SHP77 treated with DMSO at 0.1 percent for 48 hours (cell line): ENCODE measurements at places on chromosomes 6 and 20.

GRCh38 chr6:139058029-139058428 is 29.5 kb downstream of the ABRACL start:
- DNase-seq, result no peak

DNA sequence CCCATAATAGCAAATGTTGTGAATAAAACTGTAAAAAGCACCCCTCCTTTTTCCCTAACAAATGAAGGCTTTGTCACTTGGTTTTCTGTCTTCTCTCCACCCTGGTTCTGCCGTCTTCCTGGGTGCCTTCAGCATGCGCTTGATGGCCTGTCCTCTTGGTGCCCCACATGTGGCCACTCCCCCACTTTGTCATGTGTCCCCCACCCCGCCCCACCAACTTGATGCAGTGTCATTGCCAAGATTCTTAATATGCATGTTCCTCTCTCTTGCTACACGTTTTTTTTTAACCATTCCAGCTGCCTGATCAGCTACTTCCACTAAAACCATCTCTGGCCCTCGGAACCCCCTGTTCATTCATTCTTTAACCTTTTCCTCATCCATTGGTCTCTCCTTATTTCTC is 340.3 kb downstream of the QKI start:
- DNase-seq, result no peak

- DNase-seq, result no peak
Measured at GRCh38 chr6:117169064-117169665, 96.2 kb upstream of the VGLL2 start.

- no peak for DNase-seq
Measured at GRCh38 chr6:44761046-44761445, 373.5 kb downstream of the CDC5L start.

DNA sequence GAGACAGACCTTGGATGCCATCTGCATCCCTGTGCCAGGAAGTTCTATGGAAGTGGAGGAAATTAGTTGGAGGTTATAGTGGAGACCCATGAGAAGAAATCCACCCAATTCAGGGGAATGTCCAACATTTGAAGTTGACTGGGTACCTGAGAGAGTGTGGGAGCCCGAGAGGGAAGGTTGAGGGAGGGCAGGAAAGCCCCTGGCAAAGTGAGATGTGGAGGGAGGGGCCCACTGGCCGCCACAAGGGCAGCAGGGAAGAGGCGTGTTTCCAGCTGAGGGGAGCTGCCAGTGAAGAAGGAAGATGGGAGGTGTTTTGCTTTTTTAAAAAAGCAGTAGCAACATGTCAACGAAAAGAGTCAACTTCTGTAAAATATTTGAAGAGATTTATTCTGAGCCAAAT is 16.3 kb upstream of the SERPINB9 start:
- no peak for DNase-seq

- no peak for DNase-seq
Measured at GRCh38 chr6:163627274-163628062, 212.9 kb downstream of the QKI start.

- no peak for DNase-seq
Measured at GRCh38 chr6:137623293-137623692, 129.1 kb upstream of the OLIG3 start.

DNA sequence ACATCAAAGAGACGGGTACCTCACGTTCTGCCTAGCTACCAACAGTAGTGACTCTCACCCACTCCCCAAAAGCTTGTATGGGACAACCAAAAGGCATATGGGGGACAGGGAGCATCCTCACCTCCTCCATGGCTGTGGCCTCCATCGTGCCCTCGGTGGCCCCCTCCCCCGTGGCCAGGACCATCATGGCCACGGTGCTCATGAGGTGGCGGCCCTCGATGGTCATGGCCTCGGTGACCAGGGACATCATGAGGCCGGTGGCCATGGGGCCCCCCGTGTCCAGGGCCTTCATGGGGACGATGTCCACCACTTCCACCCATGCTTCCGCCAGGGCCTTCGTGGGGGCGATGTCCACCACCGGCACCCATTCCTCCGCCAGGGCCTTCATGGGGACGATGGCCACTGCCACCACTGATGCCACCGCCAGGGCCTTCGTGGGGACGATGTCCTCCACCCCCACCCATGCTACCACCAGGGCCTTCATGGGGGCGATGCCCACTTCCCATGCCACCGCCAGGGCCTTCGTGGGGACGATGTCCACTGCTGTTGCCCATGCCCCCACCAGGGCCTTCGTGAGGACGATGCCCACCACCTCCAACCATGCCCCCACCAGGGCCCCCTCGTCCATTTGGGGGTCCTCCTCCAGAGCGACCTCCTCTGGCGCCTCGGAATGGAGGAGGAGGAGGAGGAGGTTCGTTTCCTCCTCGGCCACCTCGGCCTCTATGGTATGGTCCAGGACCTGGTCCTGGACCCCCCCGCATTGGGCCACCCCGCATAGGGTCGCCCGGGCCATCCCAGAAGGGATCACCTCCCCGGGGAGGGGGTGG is 15.0 kb downstream of the PPP1R10 start:
- no peak for DNase-seq

GRCh38 chr6:6788394-6789032 is 200.0 kb downstream of the LY86 start:
- DNase-seq, result no peak

GRCh38 chr6:164337024-164337924 is 922.8 kb downstream of the QKI start:
- no peak for DNase-seq

DNA sequence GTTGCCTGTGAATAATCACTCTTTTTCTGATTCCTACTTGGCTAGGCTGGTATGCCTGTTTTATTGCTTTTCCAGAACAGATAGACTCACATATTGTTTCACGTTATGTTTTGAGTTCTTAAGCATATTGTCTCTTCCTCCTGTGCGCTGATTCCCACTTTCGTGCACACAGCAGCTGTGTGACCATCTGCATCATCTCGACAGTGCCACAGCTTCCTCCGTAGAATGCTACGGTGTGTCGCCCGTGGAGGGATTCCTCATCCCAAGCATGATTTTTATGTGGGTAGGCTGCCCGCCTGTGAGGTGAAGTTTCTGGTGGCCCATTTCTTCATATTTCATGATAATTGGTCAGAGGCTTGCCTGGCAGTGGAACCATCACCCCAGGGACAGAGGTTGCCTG is 31.8 kb downstream of the PLCB4 start:
- DNase-seq, result no peak

DNA sequence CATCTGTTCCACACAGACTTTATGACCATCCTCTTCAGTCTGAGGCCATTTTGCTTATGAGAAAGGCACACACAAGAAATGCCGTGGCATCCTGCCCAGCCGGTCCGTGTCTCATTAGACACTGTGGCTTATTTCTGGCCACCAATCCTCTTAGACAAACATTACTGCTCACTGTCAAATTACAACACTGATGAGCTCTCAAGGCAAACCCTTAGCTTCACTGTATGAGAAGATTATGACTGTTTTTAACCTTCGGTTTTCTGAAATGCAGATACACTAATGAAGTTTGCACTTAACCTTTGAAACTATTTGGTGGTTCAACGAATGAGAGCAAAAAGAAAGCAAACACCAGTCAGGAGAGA is 50.5 kb upstream of the DST start:
- peak; percentile 63 for DNase-seq

DNA sequence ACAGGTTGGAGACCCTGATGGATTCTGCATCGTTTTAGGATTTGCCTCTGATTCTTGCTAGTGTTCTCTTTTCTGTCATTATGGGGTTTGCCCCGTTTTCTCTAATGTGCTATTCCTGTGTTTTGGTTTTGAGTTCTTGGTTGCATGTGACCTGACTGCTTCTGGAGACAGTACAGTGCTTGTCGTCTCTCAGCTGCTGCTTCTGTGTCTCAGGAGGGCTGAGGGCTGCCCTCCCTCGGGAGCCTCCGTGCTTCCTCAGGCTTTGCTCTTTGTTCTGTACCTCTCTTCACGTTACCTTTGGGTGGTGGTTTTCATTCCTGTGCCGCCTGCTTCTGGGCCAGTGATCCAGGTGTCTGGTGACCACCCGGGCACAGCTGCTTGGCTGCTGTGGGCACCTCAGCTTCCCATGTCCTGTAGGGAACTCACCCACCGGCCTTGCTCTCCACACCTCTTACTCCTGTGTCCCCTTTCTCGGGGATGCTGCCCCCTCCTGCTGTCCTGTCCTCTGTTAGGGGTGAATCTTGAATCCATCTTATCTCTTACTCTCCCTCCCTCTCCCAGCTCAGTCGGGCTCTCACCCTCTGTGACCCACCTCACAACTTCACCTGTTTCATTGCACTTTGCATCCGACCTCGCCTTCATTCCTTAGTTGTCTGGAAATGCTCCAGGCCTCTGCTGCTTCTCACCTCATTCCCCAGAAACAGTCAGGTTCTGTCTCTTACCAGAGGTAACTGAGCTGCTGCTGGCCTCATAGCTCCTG is 33.2 kb downstream of the PANK2 start:
- DNase-seq, result no peak

GRCh38 chr6:25404693-25405169 is 125.6 kb downstream of the CARMIL1 start:
- DNase-seq, result no peak

DNA sequence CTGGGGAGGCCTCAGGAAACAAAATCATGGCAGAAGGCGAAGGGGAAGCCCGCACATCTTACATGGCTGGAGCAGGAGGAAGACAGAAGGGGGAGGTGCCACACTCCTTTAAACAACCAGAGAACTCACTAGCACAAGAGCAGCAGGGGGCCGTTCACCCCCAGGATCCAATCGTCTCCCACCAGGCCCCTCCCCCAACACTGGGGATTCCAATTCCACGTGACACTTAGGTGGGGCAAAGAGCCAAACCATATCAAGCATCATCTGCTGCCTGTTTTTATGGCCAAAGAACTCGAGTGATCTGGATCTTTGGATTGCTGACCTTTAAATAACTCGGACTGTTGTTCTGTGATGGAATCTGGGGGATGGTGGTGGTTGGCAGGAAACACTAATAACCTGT is 28.0 kb downstream of the PNLDC1 start:
- no peak for DNase-seq

DNA sequence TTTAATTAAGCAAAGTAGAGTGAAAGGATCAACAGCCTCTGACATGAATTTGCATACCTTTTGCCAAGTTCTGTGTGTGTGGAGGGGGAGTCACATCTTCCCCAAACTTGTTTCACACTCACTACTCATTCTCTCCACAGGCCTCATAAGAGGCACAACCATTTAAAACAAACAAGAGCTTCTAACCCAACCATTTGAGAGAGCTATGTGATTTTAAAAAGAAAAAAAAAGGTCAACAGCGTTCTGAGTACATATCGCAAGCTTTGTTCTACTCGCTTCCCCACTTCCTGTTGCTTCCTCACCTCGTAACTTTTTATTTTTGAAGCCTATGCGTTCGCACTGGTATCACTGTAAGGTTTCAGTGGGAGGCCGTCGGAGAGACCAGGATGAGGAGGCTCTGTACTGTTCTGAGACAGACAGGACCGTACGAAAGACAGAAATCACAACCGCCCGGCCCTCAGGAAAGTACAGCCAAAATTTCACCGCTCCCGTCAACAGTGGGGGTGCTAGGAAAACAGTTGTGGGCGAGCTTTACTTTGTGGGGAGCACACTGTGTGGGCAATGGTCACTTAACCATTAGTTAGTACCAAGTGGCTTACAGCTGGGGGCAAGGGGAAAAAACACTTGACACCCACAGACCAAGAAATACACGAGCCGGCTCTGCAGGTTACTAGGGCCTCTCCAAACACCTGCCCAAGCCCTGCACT is 61.3 kb downstream of the TRERF1 start:
- no peak for DNase-seq

DNA sequence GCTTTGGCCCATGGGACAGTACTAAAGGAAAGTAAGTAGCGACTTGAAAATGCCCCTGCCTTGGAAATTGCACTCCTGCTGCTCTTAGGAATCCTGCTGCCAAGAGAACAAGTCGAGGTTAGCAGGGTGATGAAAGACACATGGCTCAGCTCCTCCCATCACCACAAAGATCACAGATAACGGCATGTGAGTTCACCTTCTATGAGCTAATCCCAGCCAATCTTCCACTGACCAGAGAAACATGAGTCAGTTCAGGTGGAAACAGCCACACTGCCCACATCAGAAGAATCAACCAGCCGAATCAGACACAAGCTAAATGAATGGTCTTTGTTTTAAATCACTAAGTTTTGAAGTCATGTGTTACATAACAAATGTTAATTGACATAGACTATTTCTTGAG is 106.3 kb downstream of the PRKN start:
- DNase-seq, result no peak

DNA sequence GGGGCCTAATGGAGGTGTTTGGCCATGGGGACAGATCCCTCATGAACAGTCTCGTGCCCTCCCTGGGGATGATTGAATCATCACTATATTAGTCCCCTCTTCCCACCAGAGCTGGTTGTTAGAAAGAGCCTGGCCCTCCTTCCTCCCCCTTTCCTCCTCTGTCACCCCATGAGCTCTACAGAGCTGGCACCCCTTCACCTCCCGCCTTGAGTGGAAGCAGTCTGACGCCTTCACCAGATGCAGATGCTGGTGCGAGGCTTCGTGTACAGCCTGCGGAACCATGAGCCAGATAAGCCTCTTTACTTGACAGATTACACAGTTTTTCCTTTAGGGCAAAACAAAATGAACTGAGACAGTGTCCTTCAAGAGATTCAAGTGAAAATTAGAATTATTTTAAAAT is 74.4 kb upstream of the RIPOR2 start:
- no peak for DNase-seq

- no peak for DNase-seq
Measured at GRCh38 chr6:32589596-32590449, at the start of gene HLA-DRB1. Gene HLA-DRB1 (minus strand): TSS chr6:32589848. CDS start chr6:32589742, 106 bp downstream.

DNA sequence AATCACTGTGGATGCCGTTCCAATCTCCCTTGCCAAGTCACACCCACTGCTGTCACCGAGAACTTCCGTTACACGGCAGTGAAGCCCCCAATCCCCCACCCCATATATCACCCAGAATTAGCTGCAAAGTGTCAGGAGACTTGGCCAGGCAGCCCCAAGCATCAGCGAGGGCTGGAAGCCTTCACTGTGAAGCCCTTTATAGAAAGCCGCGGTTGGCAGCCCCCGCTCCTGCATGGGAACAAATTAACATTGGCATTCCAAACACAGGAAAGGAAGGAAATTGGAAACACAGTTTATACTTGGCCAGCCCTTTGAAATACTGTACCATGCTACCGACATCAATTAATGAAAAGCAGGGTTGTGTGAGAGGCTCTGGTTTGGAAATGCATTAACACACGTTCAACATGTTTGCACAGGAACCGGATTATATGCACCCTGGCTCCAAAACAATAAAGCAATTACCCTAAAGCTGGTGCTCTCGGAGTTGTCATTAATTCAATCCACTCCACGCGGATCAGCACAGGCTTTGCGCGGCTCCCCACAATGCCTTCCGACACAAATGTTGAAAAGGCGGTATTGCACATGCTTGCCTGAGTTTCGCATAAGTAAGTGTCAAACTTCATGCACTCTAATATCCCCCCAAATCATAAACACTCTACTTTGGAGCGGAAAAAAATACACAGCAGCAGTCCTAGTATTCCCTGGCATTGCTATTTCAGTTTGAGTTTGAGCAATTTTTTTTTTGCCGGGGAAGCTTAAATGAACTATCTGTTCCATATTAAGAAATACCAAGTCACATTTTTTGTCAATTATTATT is 7.1 kb downstream of the BMP7 start:
- DNase-seq, result no peak
